Mammary epithelial cell (primary cell): ENCODE measurements at places on chromosomes 5 and 9. TPM values are rescaled to one million over a fixed set of nuclear protein-coding genes. Genes with fewer than 3 reads are reported as not detected.

GRCh38 chr5:122470365-122470764, 158.3 kb downstream of the SNCAIP start:
- no peak for DNase-seq

Gene BICD2
- 98.9 TPM for total RNA-seq

DNA sequence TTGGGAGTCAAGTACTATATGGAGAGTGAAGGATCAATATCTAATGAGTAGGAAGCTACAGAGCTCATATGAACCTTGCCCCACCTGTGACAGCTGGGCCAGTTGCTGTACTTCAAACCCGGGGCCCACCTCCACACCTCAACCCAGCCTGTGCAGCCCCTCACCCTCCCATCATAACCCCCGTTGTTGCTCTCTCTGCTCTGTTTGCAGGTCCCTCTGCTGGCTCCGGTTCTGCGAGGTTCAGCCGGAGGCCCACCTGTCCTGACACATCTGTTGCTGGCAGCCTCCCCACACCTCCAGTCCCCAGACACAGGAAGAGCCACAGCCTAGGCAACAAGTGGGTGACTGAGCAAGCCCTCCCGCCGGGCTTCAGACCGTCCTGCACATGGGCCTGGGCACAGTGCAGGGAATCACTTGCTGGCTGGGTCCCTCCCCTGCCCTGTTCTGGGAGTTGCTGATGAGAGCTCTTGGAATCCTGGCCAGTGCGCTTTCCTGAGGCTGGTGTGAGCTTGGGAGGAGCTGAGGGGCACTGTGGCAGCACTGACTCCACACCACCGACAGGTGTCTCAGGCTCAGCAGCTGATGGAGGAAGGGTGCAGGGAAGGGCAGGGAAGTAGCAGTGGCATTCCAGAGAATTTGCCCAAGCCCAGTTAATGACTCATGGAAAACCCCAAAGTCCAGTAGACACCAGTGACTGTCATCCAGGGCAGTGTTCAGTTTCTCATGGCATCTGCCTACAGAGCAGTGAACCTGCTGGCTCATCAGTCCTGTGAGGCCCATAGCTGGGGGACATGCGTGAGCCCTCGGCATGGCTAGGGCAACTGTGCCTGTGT, 69.5 kb upstream of the GARNL3 start:
- DNase-seq: peak; percentile 54

DNA sequence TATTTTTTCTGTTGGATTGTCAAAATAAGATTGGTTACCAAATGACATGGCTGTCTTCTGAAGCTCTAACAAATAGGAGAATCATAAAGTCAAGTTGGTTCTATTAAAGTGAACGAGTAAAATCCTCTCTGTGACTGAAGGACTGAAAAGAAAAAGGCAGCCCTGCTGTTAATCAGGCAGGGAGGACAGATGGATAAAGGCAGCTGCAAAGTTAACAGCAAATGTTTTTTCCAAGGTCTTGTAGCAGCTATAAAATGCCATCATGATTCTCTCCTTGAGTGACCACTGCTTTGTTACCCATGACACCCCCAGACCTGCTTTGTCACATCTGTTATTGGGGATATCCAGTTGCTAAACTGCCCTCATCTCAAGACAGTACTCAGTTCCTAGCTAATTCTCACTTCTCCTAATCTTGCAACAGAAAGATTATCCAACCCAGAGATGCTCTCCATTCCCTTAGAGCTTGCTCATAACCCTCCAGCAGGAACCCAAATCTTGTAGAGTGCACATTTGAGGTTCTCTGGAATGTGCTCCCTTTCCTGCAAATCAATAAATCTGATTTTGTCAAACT, 89.7 kb upstream of the PARP8 start:
- DNase-seq: no peak
